ENCODE measurements at places on chromosomes 6 and 20.

- DNase-seq, result peak; percentile 44
Observed at GRCh38 chr20:47859278-47859677, 74.0 kb upstream of the SULF2 start.

DNA sequence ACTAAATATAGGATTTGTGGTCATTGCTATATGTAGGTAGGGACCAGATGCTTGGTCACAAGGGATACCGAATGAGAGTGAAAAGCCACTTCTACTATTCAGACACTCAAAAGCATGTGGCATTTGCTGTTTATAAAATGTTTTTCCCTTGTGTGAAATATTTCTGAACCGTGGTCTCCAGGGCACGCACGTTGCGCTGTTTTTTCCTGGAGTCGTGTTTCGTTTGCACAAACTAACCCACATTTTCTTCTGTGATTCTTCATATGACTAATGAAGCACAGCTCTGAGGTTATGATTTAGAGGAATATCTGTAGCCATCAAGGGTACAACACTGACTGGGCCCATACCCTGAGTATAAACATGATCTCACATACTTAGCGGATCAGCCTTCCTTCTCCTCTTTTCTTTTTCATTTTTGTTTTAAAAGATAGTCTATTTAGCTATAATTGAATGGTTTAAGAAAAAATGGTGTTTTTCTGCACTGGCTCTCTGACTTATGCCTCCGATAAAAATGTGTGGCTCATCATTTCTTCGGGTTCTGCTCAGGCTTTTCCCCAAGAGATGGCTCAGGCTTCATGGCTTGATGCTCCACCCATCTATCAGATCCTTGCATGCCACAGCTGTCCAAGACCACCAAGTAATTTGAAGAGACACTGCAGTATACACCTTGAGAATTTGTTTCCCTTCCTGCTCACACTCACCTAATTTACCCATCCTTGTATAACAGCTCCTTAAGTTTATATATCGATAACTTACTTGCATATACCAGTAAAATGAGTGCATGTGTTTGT lies 59.9 kb upstream of the HBS1L start:
- DNase-seq, result no peak

GRCh38 chr20:53793783-53794383 lies 200.2 kb upstream of the ZNF217 start:
- no peak for DNase-seq

DNA sequence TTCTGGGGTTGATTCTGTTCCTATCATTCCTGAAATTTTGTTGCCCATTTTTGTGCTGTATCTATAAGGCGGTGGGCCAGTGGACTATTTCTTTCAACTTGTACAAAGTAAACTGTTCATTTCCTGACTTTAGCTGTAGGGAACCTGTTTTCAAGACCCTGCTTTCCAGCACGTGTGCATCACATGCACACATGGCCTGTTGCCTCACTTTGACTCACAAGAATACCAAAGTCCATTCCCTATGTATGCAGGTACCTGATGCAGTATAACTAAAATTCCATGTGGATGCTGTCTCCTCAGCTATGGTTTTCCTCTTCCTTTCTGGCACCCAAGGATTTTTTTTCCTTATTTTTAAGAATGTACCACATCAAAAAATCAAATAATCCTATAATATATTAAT lies 284.1 kb upstream of the MANEA start:
- DNase-seq, result no peak

DNA sequence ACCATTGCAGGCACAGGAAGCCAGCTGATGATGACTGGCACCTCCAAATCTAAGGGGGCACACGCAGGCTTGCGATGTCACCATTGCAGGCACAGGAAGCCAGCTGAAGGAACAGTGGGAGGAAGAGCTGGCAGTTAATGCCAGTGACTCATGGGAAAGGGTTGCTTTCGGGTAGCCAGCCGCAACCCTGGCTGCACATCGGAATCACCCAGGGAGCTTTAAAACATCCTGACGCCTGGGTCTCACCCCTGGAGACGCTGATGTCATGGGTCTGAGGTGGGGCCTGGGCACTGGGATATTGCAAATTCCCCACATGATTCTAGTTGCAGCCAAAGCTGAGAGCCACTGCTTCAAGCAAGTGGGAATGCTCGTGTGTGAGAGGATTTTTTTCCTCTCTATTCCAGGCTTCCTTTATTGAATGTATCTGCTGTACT lies 16.1 kb upstream of the CCN6 start:
- peak; percentile 86 for DNase-seq

- no peak for DNase-seq
Observed at GRCh38 chr20:17471606-17472187, 59.5 kb downstream of the BFSP1 start.

DNA sequence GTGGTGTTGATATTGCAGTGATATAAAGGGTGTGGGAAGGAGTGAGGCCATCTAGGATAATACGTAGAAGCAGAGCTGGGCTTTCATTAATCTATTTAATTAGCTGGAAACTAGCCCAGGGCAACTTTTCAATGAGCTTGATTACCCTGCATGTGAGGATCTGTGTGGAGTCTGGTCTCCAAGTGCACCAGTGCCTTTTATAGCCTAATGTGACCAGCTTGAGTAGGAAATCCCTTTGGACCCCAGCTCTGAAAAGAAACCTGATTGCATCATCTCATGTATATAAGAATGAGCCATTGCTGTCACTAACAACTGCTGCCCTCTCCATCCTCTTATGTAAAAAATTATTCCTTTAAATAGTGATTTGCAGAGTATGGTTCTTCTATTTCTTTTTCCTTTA lies 72.6 kb downstream of the CD109 start:
- DNase-seq, result peak; percentile 8

DNA sequence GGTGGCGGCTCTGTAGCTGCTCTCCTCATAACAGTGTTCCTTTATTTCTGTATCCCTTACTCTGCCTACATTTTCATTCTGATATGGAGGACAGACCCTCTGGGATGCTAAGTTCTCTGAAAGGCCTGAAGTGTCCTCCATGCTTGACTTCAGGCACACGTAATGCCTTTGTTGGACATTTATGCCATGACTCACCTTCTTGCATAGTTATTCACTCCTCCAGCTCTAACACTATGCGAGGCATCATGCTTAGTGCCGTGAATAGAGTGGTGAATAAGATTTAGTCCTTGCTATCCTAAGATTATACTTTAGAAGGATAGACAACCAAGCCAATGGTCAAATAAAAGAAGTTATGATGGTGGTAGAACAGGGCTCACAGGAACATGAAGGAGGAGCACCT lies 760.9 kb upstream of the FLRT3 start:
- no peak for DNase-seq

DNA sequence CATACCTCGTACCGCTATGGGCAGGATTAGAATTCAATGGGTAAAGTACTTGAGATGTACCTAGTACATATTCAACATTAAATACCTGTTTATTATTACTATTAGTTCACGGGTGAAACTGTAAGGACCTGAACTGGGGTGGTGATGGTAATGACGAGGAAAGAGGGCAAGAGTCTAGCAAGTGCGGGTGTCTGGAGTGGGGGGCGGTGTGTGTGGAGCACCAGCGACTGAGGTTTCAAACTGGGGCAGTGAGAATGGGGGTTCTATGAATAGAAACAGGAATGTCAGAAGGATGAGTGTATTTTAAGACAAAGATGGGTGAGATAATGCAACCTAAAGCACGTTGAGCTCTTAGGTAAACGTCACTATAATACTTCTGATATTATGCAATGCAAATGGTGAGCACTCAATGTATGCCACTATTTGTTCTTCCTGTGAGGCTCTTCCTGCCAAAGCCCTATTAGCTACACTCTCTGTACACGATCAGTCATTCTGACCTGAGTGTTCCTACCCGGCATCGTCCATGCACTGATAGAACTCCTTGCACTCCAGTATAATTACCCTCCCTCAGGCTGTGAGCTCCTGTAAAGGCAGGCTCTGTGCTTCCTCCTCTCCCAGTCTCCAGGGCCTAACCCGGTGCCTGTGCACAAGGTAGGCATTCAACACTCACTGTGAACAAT lies 55.0 kb downstream of the ALDH5A1 start:
- DNase-seq, result no peak

GRCh38 chr6:31204751-31205145 lies 34.3 kb upstream of the POU5F1 start:
- peak; percentile 12 for DNase-seq

DNA sequence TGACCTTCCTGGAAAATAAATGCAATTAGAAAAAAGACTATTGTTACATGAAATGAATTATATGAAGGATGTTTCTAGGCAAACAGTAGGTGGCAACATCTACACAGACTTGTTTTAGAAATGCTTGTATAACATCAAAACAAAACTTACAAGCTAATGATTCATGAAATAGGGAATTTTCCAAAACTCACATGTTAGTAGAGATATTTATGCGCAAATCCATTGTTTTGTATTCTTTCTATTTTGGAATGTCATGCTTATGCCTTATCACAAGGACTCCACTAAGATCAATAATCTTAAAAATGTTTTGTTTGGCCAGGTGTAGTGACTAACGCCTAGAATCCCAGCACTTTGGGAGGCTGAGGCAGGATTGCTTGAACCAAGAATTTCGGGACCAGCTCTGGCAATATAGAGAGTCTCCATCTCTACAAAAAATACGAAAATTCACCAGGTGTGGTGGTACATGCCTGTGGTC lies 32.3 kb upstream of the LGSN start:
- DNase-seq, result peak; percentile 63

DNA sequence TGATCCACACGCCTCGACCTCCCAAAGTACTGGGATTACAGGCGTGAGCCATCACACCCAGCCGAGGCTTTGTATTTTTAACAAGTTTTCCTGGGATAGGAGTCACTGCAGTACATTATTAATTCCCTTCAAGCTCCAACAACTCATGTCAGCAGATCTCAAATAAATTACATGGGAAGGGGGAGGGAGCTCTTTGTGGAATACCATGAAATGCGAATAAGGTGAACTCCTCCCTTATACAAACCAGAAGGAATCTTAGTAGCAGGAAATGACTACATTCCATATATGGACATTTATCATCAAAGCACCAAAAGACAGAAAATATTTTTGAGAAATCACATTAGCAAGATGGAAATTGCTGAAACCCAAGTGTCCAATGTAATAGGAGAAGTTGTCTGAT lies 2.9 kb downstream of the GSS start:
- DNase-seq, result peak; percentile 84

GRCh38 chr20:41166201-41167117 lies 29.1 kb downstream of the PLCG1 start:
- no peak for DNase-seq

DNA sequence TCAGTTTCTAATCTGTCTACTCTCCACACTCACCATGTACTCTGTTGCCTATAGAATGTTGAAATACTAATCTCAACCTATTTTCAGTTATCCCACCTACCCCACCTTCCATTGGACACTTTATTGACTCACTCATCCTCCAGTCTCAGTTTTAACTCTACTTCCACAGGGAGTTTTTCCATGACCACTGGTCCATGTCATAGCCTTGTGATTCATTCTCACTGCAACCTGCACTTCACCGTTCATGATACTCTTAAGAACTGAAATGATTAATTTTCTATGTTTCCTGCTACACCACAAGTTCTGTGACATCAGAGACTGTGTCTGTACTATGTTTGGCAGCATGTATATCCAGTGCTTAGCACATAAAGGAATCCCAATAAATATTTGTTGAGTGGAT lies 122.8 kb upstream of the HSF2 start:
- DNase-seq, result no peak

DNA sequence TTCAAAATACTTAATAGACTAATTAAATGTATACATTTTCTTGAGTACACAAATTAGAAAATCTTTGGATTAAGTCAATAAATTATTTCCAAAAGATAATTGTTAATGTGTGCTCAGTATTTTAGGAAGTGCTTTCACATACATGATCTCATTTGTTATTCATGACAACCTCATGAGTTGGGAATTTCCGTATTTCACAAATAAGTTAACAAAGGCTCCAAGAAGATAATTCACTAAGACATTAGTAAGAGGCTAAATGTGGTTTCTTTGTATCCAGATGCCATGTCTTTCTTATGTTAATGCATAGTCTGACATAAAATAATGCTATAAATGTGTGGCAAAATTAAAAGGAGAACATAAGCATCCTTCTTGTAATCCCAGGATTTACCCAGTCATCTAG lies 79.5 kb upstream of the TCF21 start:
- DNase-seq, result peak; percentile 51

- no peak for DNase-seq
Observed at GRCh38 chr20:22797103-22797502, 212.7 kb upstream of the FOXA2 start.

- no peak for DNase-seq
Observed at GRCh38 chr20:22584922-22585785, 782 bp upstream of the FOXA2 start.

GRCh38 chr6:21297665-21298064 lies 295.9 kb upstream of the SOX4 start:
- DNase-seq, result no peak

DNA sequence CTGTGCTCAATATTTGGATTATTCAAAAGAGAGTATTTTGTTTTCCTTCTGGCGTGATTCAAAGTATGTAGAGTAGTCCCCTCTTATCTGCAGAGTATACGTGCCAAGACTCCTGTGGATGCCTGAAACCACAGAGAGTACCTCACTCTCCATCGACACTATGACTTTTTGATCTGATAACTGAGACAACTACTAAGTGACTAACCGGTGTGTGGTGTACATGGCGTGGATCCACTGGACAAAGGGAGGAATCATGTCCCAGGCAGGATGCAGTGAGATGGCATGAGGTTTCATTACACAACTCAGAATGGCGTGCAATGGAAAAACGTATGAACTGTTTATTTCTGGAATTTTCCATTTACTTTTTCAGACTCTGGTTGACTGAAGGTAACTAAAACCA lies 112.2 kb upstream of the PDE7B start:
- peak; percentile 77 for DNase-seq

GRCh38 chr20:2741881-2742280 lies 49.3 kb downstream of the EBF4 start:
- no peak for DNase-seq

GRCh38 chr20:61099806-61100205 lies 152.3 kb upstream of the CDH4 start:
- no peak for DNase-seq

- DNase-seq, result no peak
Observed at GRCh38 chr6:72401865-72402264, 220.0 kb upstream of the KCNQ5 start.

- no peak for DNase-seq
Observed at GRCh38 chr20:57170343-57170742, 96.1 kb downstream of the BMP7 start.

DNA sequence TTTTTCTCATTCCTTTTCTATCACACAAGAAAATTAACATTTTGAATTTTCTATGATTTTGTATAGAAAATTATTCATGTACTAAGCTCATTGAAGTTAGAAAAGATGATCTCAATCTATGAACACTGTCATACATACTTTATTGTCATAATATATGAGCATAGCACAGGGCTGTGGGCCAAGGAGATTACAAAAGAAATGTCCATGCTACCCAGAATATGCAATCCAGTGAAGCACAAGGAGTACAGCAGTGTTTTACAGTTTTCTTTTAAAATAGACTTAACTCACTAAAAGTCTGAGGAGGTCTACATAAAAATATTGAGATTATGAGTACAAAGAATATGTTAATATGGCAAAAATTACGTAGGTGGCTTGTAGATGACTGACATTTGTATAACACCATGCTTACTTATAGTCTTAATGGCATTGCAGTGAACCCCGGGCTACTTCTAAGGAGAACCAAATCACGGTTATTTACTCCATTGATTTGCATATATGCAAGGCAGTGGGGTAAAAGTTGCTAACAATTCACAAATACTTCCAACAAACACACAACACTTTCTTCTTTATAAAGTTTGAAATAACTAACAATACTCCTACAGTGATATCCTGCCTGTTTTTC lies 257.1 kb downstream of the BCKDHB start:
- DNase-seq, result peak; percentile 77

Data from fibroblast of upper back skin (primary cell).